ENCODE measurements at places on chromosomes 5 and 9.

DNA sequence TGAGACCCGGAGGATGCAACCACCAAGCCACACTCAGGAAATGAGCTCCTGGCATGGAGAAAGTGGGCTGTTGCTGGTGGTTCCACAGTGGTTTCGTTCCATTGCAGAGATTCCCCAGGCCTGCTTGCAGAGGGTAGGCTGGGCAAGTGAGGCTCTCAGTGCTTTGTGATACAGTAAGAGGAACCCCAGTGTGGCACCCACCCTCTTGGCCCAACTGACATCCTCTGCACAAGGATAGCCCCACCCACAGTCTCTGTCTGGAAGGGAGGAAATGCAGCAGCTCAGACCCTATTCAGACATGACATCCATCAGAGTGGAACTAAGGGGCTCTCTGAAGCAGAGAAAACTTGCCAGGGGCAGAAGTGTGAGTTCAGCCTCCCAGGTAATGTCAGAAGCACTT lies 69.6 kb upstream of the FSTL4 start:
- no peak for DNase-seq

- no peak for DNase-seq
These were observed 14.2 kb downstream of the HOMER1 start for GRCh38 chr5:79499640-79500273.

GRCh38 chr9:104992659-104993058 lies 64.7 kb upstream of the ABCA1 start:
- DNase-seq, result no peak

DNA sequence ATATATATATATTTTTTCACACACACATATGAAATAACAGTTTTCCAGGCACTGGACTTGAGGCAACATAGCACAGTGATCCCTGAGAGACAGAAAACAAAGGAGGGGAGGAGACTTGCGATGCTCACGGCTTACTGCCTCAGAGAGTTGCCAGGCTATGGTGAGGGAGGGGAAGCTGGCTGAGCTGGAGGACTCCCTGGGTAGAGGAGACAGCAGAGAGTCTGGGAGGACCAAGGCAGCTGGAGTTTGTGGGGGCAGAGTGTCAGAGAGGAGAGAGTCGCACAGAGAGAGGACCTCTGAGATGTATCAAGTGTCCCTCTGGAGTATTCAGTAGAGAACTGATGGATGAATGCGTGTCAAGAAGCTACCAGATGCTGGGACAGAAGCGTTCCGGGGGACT lies 23.1 kb upstream of the QSOX2 start:
- no peak for DNase-seq

DNA sequence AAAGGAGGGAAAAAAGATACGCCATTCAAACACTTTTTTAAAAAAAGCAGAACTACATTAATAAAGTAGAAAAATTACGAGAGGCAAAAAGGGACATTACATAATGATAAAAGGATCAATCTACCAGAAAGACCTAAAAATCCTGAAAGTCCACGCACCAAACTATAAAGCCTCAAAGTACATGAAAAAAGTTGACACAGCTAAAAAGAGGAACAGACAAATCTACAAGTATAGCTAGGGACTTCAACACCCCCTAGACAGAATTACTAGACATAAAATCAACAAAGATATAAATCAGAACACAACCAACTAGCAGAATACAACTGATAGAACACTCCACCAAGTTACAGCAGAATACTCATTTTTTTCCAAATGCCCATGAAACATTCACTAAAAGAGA lies 11.1 kb downstream of the CAMSAP1 start:
- no peak for DNase-seq

DNA sequence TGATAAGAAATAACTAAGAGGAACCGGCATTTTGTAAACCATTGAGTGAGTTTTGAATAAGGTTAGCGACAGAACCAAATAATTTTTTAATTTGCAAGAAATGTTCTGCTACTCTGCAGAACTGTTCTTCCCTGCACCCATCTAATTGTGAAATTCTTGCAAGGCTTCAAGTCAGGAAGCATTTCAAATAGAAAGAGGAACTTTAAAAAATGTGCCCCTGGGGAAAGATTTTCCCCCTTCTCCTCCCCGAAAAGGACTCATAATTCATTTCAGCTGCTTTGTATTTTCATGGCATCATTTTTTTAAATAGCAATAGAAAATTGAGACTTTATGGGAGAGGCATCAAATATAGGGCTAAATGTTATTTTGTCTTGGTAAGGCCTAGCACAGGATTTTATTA lies 180.9 kb upstream of the ANKRD55 start:
- no peak for DNase-seq

Measured in T1000 (cell line).